Bronchus fibroblast of lung (primary cell): ENCODE measurements at places on chromosomes 13 and 19. TPM values are rescaled to one million over a fixed set of nuclear protein-coding genes. Genes with fewer than 3 reads are reported as not detected.

The KLK11 gene
- total RNA-seq, result not detected in 2 replicates

The IRGC gene
- total RNA-seq, result not detected in 2 replicates

The KASH5 gene
- not detected in 2 replicates for total RNA-seq

The DOCK6 gene
- 7.1 and 10.8 TPM in 2 replicates for total RNA-seq

The RDH8 gene
- not detected in 2 replicates for total RNA-seq

The ZNF846 gene
- total RNA-seq, result 3.1 and 4.7 TPM in 2 replicates

The CYP2A6 gene
- not detected in 2 replicates for total RNA-seq

The WDR62 gene
- total RNA-seq, result 12.2 and 12.9 TPM in 2 replicates
